ENCODE measurements at places on chromosomes 5 and 9.

GRCh38 chr5:174316326-174316725 lies 270.8 kb downstream of the NSG2 start:
- no peak for DNase-seq

DNA sequence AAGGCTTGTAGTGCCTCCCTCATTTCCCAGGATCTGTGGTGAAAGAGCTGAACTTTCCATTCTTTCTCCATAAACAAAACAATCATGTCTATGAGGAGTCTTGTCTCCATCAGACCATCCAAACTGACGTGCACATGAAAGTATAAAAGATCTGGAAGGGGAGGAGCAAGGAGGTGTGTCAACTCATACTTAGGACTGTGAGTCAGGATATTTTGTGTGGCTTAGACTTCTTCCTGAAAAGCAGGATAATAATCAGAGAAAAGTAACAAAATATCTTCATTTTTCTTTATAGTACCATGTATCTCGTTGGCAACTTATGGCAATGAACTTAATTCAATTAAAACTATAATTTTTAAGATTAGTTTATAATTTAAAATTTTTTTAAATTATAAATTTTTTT lies 96.0 kb upstream of the PRRC1 start:
- no peak for DNase-seq

DNA sequence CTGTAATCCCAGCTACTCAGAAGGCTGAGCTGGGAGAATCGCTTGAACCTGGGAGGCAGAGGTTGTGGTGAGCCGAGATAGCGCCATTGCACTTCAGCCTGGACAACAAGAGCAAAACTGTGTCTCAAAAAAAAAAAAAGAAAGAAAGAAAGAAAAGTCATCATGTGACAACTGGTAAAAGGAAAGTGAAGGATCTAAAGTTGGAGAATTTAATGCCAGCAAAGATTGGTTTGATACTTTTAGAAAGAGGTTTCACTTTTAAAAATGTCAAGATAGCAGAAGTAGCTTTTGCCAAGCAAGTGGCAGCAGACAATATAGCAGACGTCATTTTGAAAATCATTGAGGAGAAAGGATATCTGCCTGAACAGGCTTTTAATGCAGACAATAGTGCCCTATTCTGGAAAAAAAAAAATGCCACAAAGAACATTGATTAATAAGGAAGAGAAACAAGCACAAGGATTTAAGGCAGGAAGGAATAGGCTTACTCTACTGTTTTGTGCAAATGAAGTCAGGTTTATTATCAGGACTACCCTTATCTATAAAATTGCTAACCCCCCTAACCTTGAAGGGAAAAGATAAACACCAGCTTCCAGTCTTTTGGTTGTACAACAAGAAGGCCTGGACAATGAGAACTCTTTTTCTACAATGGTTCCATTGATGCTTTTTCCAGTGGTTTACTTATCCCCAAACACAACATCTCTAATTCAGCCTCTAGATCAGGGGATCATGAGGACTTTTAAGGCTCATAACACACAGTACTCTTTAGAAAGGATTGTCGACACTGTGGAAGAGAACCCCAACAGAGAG lies 12.0 kb downstream of the PKD2L2 start:
- DNase-seq, result no peak

GRCh38 chr5:15614679-15615078 lies 114.7 kb downstream of the FBXL7 start:
- no peak for DNase-seq

GRCh38 chr5:7364226-7364875 lies 31.6 kb upstream of the ADCY2 start:
- peak; percentile 15 for DNase-seq

DNA sequence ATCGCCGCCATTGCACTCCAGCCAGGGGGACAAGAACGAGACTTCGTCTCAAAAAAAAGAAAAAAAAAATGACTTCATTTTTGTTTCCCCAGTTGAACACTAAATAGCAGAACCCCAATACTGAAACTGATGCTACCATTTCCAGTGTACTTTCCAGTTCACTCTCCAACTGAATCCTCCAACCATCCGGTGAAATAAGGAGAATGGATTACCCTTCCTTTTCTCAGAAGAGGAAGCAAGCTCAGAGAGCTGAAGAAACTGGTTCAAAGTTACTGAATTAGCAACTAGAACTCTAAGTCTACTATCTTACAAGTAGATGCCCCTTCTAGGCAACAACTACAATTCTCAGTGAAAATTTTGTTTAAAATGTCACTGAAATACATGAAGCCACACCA lies 3.9 kb downstream of the FAM13B start:
- DNase-seq, result no peak

GRCh38 chr5:111668477-111669414 lies 88.2 kb downstream of the NREP start:
- DNase-seq, result peak; percentile 73

DNA sequence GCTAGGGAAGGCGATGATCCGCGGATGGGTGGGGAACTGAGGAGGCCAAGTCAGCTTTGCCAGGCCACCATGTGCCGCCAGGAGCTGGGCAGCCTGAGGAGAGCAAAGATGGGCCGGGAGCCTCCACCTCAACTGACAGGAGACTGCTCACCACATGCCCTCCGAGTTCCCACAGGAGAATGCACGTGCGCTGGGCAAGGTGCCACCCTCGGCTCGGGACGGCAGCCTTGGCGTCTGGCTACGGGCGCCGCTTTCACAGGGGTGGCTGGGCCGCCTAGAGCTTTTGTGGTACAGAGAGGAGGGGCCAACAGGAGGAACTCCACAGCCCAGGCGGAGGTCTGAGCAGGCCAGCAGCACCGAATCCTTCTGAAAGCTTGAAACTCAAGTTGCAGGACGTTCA lies 5.3 kb upstream of the TBC1D9B start:
- DNase-seq, result no peak

DNA sequence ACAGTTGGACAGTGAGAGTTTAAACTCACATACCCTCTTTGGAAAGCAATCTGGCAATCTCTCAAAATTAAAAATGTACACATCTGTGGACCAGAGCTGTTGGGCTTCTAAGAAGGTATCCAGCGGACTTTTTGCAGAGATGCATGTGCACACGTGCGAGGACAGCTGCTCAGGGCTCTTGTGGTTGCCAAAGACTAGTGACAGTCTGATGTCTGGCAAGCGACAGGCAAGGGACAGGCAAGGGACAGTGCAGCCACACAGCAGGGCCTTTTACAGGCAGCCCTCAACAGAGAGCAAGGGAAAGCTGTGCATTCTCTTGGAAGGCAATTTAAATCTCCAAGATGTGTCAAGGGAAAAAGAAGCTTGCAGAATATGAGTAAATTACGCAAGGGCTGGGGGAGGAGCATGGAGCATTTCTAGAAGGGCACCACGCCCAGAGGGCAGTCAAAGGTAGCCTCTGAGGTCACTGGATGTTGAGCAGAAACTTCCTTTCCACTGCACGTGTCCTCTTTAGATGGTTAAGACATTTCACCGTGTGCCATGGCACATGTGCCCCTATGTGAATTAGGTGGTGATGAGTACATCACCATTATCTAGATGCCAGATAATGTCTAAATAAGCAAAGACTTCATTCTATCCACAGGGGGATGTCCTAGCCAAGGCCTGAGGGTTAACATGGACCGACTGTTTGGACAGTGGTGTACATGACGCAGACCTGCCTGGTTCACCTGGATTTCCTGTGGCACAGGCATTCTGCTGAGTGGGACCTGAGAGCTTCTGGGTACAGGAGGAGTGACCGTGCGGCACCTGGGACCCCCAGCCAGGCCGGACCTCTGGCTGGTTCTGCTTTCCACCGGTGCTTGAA lies 9.1 kb downstream of the GFPT2 start:
- peak; percentile 34 for DNase-seq

DNA sequence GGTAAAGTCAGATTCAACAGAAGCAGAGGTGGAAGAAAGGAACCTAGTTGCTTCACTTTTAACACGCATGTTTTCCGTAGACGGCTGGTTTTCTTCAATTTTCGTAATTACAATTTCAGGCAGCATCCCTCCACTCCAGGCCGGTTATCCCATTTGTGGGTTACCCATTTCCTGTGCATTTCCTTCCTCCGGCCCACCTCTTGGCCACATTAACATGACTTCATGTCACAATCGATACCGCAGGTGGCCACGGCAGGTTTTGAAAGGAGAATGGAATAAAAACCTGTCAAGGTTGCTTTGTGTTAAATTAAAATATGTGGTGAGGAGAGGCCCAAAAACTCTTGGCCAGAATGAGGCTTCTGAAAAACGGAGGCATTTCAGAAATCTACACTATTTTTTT lies 130.2 kb downstream of the PCSK5 start:
- DNase-seq, result no peak

GRCh38 chr5:153486771-153487170 lies 3.7 kb upstream of the GRIA1 start:
- DNase-seq, result no peak

GRCh38 chr5:56302027-56302426 lies 68.9 kb upstream of the ANKRD55 start:
- no peak for DNase-seq

Measured in fibroblast of skin of scalp (primary cell).